ENCODE measurements at places on chromosomes 1 and 21.

DNA sequence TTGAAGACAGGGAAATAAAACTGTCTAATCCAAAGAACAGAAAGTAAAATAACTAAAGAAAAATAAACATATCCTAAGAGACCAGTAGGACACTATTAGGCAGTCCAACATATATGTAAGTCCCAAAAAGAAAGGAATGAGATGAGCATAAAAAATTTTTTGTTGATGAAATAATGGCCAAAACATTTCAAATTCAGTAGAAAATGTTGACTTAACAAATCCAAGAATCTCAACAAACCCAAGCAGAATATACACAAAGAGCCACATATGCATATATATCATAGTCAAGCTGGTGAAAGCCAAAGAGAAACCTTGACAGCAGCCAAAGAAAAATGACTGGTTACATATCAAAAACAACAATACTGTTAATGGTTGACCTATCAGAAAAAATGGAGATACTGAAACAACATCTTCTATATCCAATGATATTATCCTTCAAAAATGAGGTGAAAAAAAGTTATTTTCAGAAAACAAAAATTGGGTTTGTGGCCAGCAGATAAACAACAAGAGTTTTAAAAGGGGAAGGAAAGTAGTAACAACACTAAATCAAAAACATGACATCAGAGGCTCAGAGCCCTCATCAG lies 26.4 kb downstream of the ZNF644 start:
- DNase-seq, result no peak

GRCh38 chr1:21192871-21193270 lies 16.2 kb upstream of the EIF4G3 start:
- DNase-seq, result no peak

- no peak for DNase-seq
Measured at GRCh38 chr21:46153247-46154154, 1.9 kb downstream of the FTCD start.

GRCh38 chr1:236141447-236142252 lies 689 bp upstream of the GPR137B start:
- peak; percentile 49 for DNase-seq

- no peak for DNase-seq
Measured at GRCh38 chr1:110620686-110621085, 14.5 kb upstream of the KCNA2 start.

- DNase-seq, result no peak
Measured at GRCh38 chr1:115755456-115756370, 12.8 kb downstream of the CASQ2 start.
